ENCODE measurements at places on chromosomes 4 and X.

GRCh38 chrX:83829874-83830273 is 31.1 kb upstream of the CYLC1 start:
- DNase-seq, result no peak

DNA sequence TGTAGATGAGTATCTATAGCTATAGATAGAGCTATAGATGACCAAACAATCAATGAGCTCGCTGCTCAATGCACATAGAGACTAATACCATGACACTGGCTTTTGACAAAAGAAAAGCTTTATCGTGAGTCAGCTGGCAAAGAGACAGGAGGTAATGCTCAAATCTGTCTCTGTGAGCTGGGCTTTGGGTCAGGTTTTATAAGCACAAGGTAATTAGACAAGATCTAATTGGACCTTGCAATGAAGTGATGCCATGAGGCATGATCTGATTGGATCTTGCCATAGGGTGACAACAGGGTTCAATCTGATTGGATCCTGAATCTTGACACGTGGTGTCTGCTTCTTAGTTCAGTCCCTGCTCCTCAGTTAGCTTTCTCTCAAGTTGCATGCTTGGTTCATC is 180.7 kb upstream of the MXRA5 start:
- no peak for DNase-seq

GRCh38 chr4:150078041-150078578 is at the start of gene DCLK2:
TSS of gene DCLK2 (plus strand) at chr4:150078445. CDS start at chr4:150079028, 583 bp downstream.
- no peak for DNase-seq

GRCh38 chr4:15250021-15250441 is 177.8 kb upstream of the C1QTNF7 start:
- DNase-seq, result no peak

DNA sequence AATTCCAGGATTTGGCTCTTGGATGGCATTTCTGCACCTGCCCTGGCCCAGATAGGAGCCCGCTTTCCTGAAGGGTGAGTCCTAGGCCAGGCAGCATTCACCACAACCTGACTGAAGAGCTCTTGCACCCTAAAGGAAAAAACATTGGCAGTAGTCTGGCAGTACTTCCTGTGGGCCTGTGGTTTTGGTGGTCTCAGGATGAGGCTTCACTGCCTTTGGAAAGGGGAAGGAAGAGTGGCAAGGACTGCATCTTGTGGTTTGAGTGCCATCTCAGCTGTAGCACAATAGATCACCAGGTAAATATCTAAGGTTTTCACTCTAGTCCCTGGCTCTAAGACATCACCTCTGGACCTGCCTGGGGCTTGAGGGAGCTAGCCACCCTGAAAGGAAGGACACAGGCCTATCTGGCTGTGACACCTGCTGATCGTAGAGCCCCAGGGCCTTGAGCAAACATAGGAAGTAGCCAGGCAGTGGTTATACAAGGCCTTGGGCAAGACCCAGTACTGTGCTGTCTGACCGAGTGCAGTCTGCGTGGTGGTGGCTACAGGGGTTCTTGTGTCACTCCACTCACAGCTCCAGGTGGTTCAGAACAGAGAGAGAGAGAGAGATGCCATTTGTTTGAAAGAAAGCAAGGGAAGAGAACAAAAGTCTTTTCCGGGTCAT is 28.5 kb upstream of the PRRG1 start:
- DNase-seq, result no peak

- DNase-seq, result no peak
Observed at GRCh38 chrX:154840856-154841255, 6.4 kb upstream of the SMIM9 start.

GRCh38 chrX:80550722-80551121 is 130.5 kb downstream of the TENT5D start:
- no peak for DNase-seq

- DNase-seq, result no peak
Observed at GRCh38 chr4:154471032-154471431, 20.6 kb downstream of the DCHS2 start.

DNA sequence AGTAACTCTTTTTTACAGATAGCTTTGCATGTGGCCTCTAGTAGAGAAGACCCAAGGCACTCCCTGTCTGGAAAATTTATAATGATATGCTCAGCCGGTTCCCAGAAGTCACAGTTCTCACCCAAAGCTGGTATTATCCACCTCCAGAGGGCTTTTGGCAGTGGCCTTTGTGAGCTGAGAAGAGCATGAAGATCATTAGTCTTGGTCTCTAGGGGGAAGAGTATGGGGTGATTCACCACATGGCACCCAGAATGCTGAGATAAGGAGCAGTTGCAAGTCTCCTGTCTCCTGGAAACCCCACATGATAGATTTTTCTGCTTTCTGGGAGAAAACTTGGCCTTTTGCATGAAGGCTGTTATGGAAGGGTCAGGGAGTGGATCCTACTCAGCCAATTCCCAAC is 75.4 kb upstream of the PRPS1 start:
- DNase-seq, result no peak

DNA sequence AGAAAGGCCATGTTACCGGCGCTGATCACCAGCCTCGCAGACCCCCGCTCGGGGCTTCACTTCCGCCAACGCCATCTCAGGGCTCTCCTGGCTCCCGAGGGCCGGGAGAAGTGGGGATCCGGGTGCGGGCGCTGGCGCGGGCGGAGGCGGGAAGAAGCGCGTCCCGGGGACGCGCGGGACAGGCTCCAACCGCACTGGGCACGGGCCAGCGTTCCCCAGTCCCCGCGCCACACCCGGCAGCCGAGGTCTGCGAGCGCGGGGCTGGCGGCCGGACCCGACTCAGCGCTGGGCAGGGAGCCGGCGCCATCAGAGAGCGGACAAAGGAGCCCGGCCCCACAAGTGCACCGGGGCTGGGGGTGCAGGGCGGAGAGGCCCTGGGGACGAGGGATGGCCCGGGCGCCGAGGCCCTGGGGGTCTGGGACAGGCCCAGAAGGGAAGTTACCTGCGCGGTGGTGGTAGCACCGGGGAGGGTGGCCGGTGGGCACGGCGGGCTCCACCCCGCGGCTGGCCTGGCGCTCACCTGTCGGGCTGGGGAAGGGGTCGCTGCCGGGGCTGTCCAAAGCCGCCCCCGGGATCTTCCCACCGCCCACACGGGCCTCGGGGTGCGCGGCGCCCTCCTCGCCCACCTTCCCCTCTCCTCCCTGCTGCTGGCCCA is 449 bp downstream of the CTPS2 start:
- DNase-seq, result no peak

All from vagina (tissue), 2 donors.